ENCODE measurements at places on chromosomes 16 and 17.

DNA sequence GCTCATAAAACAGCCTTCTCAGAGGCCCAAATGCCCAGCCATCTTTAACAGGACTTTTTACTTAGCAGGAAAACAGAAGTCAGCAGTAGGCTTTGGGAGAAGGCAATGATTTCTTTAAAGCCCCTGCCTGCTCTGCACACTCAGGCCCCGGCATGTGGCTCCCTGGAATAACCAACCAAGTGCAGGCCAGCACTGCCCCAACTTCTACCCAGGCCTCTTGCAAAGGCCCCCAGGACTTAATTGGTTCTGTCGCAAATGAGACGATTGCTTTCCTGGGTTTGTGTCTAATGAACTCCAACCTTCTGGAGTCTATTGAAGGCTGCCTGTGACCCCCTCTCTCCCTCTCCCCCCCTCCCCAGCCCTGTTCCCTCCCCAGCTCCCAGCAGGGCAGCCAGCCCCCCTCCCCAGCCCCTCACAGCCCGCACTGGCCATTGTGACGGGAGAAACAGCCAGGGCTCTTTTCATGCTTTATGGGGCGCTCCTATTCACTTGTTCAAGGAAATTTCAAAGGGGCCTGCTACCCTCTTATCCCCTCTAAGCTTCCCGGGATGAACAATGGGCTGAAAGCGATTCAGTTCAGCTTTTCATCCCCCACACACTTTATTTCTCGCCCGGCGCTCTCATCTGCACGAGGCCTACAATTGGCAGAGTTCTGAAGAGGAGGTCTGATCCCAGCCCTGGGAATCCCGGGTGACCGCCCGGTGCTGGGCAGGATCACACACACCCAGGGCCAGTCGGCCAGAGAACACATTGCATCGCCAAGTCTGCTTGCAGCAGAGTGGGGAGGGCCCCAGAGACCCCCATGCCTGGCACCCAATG is 15.5 kb downstream of the AXIN2 start:
- DNase-seq = no peak

GRCh38 chr17:7022781-7023571 is at the start of gene BCL6B:
BCL6B (plus strand) TSS chr17:7023050; CDS start chr17:7023672, 622 bp downstream.
- DNase-seq = no peak

DNA sequence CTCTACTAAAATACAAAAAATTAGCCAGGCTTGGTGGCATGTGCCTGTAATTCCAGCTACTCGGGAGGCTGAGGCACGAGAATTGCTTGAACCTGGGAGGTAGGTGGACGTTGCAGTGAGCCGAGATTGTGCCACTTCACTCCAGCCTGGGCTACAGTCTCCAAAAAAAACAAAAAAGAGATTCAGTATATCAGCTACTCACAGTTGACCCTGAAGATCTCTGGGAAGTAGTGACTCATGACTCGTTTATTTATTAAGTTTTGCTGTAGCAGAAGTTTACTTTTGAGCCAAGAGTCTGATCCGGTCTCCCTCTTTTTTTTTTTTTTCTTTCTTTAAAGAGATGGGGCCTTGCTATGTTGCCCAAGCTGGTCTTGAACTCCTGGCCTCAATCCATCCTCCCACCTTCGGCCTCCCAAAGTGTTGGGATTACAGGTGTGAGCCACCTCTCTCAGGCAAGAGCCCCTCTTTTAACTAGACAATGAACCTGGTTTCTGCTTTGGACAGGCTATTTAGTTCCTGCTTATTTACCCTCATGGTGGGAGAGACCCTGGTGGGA is 4.4 kb downstream of the MVP start:
- DNase-seq = no peak

- no peak for DNase-seq
Observed at GRCh38 chr16:27579087-27579980, 29.4 kb downstream of the KATNIP start.

DNA sequence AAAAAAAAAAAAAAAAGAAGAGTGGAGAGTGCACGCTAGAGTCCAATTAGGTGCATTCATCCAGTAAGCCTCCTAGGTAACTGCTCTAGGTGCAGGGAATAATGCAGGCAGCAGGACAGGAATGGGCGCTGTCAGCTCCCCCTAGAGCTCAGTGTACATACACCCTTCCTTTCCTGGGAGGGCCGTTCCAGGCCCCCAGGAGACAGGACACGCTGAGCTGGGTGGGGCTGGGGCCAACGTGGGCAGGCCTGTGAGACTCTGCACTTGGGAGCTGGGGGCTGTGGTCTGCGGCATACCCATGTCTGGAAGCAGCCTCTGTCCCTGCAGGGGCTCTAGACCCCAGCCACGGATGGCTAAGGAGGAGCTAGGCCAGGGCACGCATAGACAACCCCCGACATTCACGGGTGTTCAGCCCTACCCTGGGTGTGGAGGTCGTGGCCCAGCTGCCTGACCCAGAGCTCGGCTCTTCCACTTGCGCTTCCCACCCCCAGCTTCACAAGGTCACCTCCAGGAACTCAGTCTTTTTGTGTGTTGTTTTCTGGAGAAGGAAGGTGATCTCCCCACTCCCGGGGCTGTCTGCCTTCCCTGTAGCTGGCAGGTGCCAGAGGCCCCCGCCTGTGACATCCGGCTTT is 1.0 kb upstream of the ANTKMT start:
- no peak for DNase-seq

DNA sequence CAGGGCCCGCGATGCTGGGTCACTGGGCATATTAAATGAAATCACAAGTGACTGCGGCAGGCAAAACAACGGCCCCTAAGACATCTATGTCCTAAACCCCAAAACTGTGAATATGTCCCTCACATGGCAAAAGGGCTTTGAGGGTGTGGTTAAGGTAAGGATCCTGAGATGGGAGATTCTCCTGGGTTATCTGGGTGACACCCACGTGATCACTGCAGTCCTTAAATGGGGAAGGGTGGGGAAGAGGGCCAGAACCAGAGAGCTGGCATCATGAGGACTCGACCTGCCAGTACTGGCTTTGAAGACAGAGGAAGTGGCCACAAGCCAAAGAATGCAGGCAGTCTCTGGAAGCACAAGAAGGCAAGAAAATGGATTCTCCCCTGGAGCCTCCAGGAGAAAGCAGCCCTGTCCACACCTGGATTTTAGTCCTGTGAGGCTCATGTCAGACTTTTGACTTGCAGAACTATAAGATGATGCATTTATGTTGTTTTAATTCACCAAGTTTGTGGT is 12.5 kb downstream of the COTL1 start:
- no peak for DNase-seq

- no peak for DNase-seq
Observed at GRCh38 chr17:82566129-82566960, 46.8 kb downstream of the FOXK2 start.

DNA sequence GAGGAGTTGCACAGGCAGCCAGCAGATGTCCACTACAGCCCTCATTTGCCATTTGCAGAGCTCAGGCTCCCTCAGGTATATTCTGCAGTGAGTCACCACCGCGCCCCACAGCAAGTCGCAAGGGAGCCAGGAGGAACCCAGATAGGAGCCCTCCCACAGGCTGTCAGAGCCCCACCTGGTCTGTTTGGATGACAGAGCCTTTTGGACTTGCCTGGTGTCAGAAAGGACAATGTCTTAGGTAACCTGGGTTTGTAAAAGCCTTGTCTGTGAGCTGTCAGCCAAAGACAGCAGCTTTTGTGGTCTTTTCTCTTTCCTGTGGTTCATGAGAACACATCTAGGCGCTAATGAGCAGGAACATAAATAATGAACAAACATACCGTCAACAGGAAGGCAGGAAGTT is 70.9 kb downstream of the GNAO1 start:
- no peak for DNase-seq

DNA sequence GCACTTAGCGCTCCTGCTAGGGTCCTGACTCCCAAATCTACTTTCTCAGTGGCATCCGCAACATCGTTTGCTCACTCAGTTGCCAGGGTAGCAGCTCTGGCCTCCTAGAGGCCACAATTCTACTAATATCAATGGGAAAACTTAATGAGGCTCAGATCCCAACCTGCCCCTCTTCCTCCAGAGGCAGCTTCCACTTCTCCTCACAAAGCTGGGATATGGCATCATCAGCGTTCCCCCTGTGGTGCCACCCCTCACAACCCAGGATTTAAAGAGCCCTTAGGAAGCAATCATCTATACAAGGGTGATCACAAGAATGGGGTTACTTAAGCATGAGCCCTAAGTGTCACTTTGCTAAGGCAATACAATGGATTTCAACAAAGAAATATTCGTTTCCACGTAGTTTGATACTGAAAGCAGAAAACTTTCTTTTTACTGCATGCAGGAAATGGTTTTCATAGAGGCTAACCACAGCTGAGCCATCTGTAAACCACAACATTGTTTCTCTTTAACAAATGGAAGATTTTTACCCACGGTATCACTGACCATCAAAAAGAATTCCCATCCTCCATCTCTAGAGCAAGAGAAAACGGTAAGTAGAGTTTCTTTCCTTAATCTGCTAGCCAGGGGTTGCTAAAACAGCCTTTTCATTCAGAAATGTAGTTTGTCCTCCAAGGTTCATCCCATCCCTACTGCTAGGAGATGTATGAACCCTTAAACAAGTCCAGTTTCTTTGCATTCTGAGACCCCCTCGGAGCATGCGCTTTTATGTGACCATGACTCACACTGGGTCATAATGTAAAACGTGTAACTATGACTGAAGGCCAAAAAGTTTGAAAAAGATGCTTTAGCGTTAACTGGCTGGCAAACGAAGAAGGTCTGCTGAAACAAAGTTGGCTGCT is 68.3 kb upstream of the BCAR1 start:
- no peak for DNase-seq

DNA sequence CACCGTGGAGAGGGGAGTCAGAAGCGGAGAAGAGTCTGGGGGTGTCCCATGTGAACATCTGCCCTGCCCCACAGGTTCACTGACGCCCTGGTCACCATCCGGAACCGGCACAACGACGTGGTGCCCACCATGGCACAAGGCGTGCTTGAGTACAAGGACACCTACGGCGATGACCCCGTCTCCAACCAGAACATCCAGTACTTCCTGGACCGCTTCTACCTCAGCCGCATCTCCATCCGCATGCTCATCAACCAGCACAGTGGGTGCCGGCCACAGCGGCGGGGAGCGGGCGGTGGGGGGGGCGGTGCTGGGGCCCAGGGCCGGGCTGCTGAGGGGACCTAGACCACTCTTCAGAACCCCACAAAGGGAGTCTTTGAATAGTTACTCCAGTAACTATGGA is 10.7 kb downstream of the PDK2 start:
- no peak for DNase-seq

DNA sequence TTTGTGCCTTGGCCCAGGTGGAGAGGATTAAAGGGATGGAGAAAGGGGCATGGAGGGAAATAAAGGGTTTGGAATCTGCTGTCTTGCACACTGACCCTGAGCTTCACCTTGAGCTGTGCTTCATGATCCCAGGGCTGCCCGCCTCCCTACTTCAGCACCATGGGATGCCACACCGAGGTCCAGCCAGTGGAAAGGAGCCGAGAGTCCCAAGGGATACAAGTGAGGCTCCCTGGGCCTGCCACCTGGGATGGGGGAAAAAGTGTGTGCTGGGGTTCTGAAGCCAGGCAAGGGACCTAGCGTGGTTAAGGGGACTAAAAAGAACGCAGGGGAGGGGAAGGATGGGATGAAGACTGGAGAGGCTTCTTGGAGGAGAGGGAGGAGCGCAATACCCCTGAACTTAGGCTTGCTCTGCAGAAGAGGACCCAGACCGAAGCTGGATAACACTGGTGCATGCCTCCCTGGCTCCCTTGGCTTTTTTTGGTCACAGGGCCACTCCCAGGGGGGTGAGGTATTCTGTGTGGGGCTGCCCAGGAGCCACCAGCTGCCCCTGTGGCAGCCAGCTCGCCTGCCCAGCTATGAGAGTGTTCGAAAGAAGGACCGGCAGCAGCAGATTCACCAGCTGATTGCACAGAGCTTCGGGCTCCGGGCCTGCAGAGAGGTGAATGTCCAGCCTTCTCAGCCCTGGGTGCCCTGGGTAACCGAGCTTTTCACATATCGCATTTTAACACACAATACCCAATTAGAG is 7.2 kb downstream of the MRPL27 start:
- DNase-seq = no peak

- DNase-seq = no peak
Observed at GRCh38 chr16:21301895-21302291, 23.8 kb upstream of the CRYM start.

DNA sequence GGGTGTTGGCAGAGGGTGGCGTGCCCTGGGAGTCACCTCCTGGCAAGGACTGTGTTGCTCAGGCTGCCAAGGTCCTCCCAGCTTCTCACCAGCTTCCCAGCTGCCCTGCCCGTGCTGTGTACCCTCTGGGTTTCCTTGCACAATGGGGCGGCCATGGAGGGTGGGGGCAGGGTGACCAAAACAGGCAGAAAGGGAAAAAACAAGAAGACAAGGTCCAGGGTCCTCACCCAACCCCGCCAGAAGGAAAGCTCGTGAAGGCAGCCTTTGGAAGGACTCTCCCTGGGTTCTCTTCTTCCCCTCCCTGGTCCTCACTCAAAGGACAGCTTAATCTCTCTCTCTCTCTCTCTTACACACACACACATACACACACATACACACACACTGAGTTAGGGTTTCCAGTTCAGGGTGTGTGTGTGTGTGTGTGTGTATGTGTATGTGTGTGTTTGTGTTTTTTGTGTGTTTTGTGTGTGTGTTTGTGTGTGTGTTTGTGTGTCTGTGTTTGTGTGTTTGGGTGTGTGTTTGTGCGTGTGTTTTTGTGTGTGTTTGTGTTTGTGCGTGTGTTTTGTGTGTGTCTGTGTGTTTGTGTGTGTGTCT is 2.0 kb downstream of the SLC13A5 start:
- no peak for DNase-seq

GRCh38 chr16:68310437-68310773 is 341 bp downstream of the SLC7A6OS start:
- DNase-seq = no peak

DNA sequence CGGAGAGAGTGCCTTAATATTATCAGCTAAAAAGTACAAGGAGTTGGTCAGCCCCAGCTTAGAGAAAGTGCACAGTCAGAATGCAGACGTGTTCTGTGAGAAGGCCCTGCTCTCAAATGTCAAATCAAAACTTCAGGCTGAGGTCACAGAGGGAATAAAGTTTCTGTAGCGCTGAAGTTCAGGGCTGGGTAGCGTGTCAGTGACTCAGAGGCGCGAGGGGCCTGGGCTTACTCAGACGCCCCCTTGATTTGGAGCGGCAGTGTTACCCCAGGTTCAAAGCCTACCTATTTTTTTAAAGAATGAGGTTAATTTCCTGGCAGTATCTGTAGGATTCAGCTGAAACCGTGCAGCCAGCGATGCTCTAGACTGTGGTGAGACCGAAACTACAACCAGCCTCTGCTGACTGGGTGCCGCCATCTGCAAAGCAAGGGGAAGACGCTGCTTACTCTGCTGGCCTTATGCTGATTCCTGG is 4.8 kb downstream of the CIAO3 start:
- no peak for DNase-seq

DNA sequence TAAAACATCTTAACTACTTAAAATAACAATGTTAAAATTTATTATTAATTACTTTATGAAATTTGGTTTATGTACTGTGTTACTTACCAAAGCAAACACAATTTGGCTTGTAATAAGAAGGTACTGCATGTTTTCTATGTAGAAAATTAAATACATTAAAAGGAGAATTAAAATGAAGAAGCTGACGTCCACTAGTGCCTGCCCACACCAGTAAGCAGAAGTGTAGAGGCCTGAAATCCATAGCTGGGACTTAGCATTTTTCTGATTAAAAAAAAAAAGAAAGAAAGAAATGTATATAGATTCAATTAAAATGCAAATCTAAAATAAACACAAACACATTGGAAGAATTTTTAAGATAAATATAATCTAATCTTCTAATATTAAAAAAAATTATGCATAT is 35.8 kb upstream of the ABCA9 start:
- no peak for DNase-seq

- no peak for DNase-seq
Observed at GRCh38 chr17:73311428-73311780, 397 bp downstream of the CDC42EP4 start.

Data from NCI-H524 treated with DMSO at 0.1 percent for 48 hours (cell line).